Muscle of back (tissue), 13 donors: ENCODE measurements at places on chromosomes 16 and 17. TPM values are rescaled to one million over a fixed set of nuclear protein-coding genes. Genes with fewer than 3 reads are reported as not detected.

ZNF778 gene
- polyA plus RNA-seq: 4.8 TPM

LRRC75A gene
- 9.0 TPM for polyA plus RNA-seq

DNA sequence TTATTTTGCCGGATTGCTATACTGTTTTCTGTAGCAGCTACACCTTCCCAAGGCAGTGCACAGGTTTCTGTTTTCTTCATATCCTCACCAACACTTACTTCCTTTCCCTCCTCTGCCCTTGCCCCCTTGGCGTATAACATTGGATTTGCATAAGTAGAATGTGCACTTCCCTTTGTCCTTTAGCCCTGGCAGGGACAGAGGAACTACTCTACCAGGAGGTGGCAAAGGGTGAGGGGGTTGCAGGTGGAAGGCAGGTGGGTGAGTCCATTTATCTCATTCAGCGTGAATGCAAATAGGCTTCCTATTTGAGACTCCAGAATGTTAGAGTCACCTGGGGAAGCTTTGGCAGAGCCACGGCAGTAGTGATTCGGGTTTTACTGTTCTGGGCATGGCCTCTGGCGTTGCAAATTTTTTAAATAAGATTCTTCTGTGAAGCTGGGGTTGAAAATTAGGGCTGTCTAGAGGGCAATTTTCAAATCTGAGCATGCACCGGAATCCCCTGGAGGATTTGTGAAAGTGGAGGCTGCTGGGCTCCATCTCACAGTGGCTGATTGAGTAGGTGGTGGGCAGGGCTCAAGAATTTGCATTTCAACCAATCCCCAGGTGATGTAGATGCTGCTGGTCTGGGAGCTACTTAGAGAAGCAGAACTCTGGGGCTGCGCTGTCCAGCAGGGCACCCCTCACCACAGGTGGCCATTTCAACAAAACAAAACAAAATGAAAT lies 84.7 kb downstream of the PLCG2 start:
- DNase-seq: no peak

DNA sequence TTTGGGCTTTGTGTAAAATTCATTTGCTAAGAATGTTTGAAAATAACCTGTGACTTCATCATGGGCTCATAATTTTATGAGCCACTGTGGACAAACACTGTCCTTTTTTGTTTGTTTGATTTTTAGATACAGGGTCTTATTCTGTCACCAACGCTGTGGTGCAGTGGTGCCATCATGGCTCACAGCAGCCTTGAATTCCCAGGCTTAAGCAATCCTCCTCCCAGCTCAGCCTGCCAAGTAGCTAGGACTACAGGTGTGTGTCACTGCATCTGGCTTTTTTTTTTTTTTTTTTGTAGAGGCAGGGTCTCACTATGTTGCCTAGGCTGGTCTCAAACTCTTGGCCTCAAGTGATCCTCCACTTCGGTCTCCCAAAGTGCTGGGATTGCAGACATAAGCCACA lies 8.3 kb downstream of the TEX2 start:
- DNase-seq: no peak

DNA sequence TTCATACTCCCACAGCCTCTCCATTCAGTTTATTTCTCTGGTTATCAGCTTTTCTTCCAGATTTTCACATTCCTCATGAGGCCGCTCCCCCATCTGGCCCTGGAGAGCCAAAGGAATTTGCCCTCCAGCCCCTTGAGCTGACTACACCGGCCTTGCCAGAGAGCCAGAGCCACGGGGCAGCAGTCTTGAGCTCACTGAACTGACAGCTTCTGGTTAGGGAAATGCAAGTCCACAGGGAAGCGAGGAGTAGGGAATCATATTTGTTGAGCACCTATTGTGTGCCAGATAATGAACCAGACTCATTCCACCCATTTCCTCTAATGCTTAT lies 102.4 kb downstream of the ABCC12 start:
- no peak for DNase-seq

DNA sequence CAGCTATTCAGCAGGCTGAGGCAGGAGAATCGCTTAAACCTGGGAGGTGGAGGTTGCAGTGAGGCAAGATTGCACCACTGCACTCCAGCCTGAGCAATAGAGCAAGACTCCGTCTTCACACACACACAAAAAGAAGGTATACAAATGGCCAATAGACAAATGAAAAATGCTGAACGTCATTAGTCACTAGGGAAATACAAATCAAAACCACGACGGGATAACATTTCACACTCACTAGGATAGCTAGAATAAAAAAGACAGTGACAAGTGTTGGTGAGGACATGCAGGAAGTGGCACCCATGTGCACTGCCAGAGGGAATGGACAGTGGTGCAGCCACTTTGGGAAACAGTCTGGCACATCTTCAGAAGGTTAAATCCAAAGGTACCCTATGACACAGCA lies 172.9 kb downstream of the FTO start:
- no peak for DNase-seq

DNA sequence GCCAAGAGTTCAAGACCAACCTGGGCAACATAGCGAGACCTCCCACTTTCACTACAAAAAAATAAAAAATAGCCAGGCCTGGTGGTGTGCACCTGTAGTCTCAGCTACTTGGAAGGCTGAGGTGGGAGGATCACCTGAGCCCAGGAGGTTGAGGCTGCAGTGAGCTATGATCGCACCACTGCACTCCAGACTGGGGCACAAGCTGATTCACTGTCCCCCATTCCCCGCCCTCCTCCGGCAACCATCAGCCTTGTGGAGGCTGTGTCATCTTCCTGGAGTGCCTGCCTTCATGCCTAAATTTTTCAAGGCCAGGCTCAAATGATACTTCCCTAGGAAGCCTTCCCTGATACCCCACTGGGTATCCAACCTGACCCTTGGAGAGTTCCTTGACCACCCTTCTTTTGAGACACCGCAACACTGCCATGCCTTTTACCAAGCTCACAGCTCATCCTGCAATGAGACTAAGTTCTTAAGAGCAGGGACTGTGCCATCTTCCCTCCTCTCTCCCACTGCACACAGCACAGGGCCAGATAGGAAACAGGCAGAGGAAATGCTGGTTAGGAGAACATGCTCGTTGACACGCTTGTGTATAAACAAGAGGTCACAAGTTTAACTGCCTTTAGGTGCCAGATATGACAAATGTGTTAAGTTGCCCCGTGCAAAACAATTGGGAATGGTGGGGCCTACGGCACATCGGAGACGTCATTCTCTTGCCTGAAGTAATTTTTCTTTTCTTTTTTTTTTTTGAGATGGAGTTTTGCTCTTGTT lies 3.9 kb upstream of the SRCAP start:
- no peak for DNase-seq

DNA sequence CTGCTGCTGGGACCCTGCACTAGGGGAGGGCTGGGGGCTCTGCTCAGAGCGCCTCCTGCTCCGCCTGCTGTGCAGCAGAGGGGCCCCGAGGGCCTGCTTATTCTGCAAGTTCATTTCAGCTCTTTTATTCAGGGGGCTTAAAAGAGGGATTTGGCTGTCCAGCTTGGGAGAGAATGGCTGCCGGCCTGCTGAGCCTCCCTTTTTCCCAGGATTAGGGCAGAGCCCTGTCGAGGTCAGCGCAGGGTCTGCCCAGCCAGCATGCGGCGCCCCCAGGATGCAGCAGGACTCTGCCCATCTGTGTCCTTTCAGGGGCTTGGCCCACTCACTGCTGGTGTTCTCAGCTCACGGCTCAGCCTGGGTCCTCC lies 1.1 kb downstream of the SMIM5 start:
- DNase-seq: no peak
